ENCODE measurements at places on chromosomes 11 and 22. TPM values are rescaled to one million over a fixed set of nuclear protein-coding genes. Genes with fewer than 3 reads are reported as not detected.

DNA sequence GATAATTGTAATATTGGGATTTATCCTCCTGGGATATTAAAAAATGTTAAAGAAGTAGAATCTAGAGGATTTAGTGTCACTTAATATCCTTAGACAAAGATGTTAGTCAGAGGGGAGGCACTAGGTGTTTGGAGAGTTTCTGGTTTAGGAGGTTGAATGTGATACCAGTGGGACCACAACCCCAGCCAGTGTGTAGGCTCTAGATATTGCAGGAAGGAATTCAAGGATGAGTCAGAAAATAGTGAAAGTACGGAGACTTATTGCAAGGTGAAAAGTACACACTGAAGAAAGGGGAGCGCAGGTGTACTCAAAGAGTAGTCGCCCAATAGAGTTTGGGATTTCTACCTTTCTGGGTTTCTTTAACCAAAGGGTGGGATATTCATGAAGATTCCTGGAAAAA lies 5.7 kb upstream of the TMEM41B start:
- no peak for DNase-seq
- peaks cover 27% of the 10 kb centered on the region for H3K27me3 ChIP-seq
- H3K36me3 ChIP-seq = peaks cover 2% of the 10 kb centered on the region
- H3K27ac ChIP-seq = no peak overlapping the region
- H3K4me3 ChIP-seq = no peak overlapping the region

- no peaks in the 10 kb centered on the region for H3K27me3 ChIP-seq
- no peaks in the 10 kb centered on the region for H3K36me3 ChIP-seq
- no peaks in the 10 kb centered on the region for H3K4me1 ChIP-seq
- H3K27ac ChIP-seq = no peak overlapping the region
- DNase-seq = no peak
These were observed 164.0 kb upstream of the PDGFD start for GRCh38 chr11:104327861-104328511.

GRCh38 chr11:75896843-75897419 lies 81.9 kb downstream of the UVRAG start:
- peaks cover 3% of the 10 kb centered on the region for H3K36me3 ChIP-seq
- no peaks in the 10 kb centered on the region for H3K27me3 ChIP-seq
- DNase-seq = no peak

GRCh38 chr22:40002935-40003715 lies 8.4 kb downstream of the FAM83F start:
- no peak for DNase-seq
- H3K27me3 ChIP-seq = peaks cover 22% of the 10 kb centered on the region
- H3K36me3 ChIP-seq = no peaks in the 10 kb centered on the region
- no peak overlapping the region for H3K4me3 ChIP-seq

DNA sequence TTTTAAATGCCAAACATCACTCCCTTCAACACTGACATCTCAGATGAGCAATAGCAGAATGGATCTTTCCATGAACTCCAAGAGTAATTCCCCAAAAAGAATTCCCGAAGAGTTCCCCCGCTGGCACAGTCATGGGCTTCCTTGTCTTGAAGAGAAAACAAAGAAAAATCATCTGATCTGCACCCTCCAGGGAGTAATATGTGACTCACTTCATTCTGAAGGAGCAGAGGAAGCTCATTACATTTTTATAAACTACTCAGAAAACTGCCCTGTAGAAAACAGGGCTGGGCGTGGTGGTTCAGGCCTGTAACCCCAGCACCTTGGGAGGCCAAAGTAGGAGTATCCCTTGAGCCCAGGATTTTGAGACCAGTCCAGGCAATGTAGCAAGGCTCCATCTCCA lies 35.7 kb downstream of the CELSR1 start:
- peaks cover 8% of the 10 kb centered on the region for H3K4me1 ChIP-seq
- no peak overlapping the region for H3K27ac ChIP-seq
- no peak for DNase-seq
- no peak overlapping the region for H3K4me3 ChIP-seq
- peaks cover 30% of the 10 kb centered on the region for H3K27me3 ChIP-seq
- H3K36me3 ChIP-seq = no peaks in the 10 kb centered on the region

- no peak for DNase-seq
- H3K36me3 ChIP-seq = peaks cover 31% of the 10 kb centered on the region
- H3K4me1 ChIP-seq = peaks cover 17% of the 10 kb centered on the region
- H3K27me3 ChIP-seq = no peaks in the 10 kb centered on the region
These were observed 69.4 kb downstream of the DDX10 start for GRCh38 chr11:108734283-108734682.

DNA sequence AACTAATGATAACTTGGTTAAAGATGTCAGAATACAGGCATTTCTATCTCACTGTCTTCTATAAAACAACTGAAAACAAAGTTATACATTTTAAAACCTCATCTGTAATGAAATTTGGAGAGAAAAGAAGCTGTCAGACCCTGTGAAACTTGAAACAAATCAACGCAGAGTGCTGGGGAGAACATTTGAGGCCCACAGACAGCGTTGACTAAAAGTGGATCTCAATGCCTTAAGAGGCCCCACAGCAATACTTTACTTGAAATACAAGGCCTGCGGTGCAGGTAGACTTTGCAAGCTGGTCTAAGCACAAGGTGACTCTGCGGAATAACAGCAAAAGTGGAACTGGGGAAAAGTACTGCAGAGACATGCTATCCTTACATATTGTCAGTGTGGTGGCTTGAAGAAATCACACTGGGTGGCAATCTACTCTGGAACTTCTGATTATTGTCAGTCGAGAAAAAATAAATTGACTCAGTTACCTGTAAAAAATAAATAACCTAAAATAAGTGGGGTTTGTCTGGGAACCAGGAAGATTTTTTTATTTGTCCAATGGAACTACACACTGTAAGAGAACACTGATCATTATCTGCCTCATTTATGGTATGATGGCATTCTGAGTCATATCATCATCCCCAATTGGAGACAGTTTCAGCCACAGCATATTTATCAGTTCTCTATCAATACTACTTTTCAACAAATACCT lies 138.9 kb downstream of the LUZP2 start:
- H3K27me3 ChIP-seq = no peaks in the 10 kb centered on the region
- no peaks in the 10 kb centered on the region for H3K4me1 ChIP-seq
- H3K36me3 ChIP-seq = no peaks in the 10 kb centered on the region
- DNase-seq = no peak
- no peak overlapping the region for H3K4me3 ChIP-seq

- no peaks in the 10 kb centered on the region for H3K4me1 ChIP-seq
- no peak overlapping the region for H3K27ac ChIP-seq
- H3K4me3 ChIP-seq = no peak overlapping the region
- DNase-seq = no peak
- H3K27me3 ChIP-seq = no peaks in the 10 kb centered on the region
These were observed 157.3 kb upstream of the BDNF start for GRCh38 chr11:27857588-27857987.

GRCh38 chr11:114280696-114281095 lies 15.5 kb upstream of the NNMT start:
- no peak overlapping the region for H3K27ac ChIP-seq
- no peak overlapping the region for H3K4me3 ChIP-seq
- H3K27me3 ChIP-seq = no peaks in the 10 kb centered on the region
- no peak for DNase-seq

- H3K36me3 ChIP-seq = no peaks in the 10 kb centered on the region
- no peak overlapping the region for H3K27ac ChIP-seq
- peaks cover 19% of the 10 kb centered on the region for H3K27me3 ChIP-seq
- no peak overlapping the region for H3K4me3 ChIP-seq
- H3K4me1 ChIP-seq = no peaks in the 10 kb centered on the region
- DNase-seq = no peak
These were observed 1.4 kb downstream of the HTR3B start for GRCh38 chr11:113906038-113906437.

GRCh38 chr22:35498026-35498800 lies 42.4 kb upstream of the RASD2 start:
- H3K4me1 ChIP-seq = no peaks in the 10 kb centered on the region
- no peak for DNase-seq
- no peaks in the 10 kb centered on the region for H3K36me3 ChIP-seq

DNA sequence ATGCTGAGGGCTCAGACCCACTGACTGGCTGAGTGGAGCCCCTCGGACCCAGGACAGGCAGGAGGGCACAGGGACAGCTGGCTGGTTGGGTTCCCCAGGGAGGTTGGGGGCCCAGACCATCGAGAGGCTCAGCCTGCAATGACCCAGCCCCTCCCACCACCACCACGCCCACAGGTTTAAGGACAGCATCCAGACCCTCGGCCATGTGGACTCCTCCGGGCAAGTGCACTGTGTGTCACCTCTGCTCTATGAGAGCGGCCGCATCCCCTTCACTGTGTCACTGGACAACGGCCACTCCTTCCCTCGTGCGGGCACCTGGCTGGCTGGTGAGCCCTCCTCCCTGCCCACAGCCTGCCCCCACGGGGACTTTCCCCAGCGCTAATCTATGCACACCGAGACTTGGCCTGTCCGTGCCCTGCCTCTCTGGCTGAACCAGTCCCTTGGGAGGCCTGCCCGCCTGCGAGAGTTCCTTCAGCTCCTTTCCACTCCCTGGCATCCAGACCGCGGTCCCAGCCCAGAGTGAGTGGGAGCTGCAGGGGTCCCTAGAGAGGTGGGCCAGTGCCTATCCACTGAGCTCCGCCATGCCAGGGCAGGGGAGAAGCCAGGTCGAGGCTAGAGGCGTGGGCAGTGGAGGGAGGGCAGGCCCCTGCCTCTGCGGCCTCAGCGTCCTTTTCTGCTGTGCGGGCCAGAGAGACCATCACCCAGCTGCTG lies 2.2 kb downstream of the SUSD2 start:
- no peak for DNase-seq
- H3K36me3 ChIP-seq = no peaks in the 10 kb centered on the region
- H3K4me3 ChIP-seq = no peak overlapping the region
- H3K27me3 ChIP-seq = no peaks in the 10 kb centered on the region

- H3K36me3 ChIP-seq = no peaks in the 10 kb centered on the region
- peak; percentile 77 for DNase-seq
- no peak overlapping the region for H3K4me3 ChIP-seq
- H3K27ac ChIP-seq = no peak overlapping the region
- peaks cover 4% of the 10 kb centered on the region for H3K27me3 ChIP-seq
These were observed 42.1 kb upstream of the ISX start for GRCh38 chr22:35023692-35024363.

DNA sequence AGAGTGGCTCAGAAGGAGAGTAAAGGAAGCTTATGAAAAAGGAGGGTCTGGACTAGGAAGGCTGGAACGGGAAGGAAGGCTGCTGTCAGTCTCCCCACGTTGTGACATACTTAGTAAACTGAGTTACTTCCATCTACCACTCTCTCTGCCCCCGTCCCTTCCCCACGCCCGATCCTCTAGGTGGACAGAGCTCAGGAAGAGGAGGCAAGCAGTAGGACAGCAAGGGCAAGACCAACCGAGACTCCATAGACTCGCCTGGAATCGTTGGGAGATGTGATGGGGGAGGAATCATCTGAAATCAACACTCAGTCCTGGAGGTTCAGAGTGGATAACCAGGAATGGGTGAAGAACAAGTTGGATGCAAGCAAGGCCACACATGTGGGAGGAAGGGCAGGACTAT lies 240.7 kb downstream of the BUD13 start:
- no peak overlapping the region for H3K4me3 ChIP-seq
- H3K4me1 ChIP-seq = no peaks in the 10 kb centered on the region
- no peaks in the 10 kb centered on the region for H3K36me3 ChIP-seq
- no peak for DNase-seq
- peaks cover 11% of the 10 kb centered on the region for H3K27me3 ChIP-seq

DNA sequence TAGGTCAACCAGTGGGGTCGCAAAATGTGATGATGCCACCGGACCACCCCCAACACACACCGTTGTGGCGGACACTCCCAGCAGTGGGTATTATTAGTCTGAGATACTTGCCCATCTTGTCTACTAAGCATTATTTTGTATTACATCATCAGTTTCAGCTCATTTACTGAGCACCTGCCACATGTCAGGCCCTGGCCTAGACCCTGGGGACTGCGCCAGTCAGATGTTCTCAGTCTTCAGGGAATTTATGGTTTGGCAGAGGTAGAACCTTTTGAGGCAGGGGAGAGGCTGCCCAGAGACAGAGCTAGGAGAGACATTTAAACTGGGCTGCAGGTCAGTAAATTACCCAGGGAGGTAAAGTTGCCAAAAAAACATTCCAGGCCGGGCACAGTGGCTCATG lies 43.1 kb upstream of the GCAT start:
- H3K4me3 ChIP-seq = no peak overlapping the region
- peaks cover 2% of the 10 kb centered on the region for H3K4me1 ChIP-seq
- DNase-seq = no peak
- H3K27me3 ChIP-seq = no peaks in the 10 kb centered on the region
- H3K36me3 ChIP-seq = peaks cover 6% of the 10 kb centered on the region

DNA sequence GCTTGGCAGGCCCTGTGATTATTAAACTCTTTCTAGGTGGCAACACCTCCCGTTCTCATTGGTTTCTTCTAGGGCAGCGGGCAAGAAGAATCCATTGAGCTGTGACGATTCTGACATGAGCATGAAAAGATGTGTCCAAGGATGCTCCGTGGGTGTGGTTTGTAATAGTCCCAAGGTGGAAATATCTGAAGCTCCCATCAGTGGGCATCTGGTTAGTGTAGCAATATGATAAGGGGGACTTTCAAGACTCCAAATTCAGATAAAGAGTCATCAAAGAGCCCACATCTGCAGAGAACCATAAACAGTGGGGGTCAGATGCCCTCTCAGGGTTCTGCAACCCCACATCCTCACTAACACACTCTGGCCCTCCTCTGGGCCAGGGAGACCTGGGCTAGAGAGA lies 42.6 kb downstream of the TST start:
- H3K4me3 ChIP-seq = no peak overlapping the region
- H3K27ac ChIP-seq = no peak overlapping the region
- peaks cover 16% of the 10 kb centered on the region for H3K27me3 ChIP-seq
- no peaks in the 10 kb centered on the region for H3K36me3 ChIP-seq
- peaks cover 10% of the 10 kb centered on the region for H3K4me1 ChIP-seq
- no peak for DNase-seq

DNA sequence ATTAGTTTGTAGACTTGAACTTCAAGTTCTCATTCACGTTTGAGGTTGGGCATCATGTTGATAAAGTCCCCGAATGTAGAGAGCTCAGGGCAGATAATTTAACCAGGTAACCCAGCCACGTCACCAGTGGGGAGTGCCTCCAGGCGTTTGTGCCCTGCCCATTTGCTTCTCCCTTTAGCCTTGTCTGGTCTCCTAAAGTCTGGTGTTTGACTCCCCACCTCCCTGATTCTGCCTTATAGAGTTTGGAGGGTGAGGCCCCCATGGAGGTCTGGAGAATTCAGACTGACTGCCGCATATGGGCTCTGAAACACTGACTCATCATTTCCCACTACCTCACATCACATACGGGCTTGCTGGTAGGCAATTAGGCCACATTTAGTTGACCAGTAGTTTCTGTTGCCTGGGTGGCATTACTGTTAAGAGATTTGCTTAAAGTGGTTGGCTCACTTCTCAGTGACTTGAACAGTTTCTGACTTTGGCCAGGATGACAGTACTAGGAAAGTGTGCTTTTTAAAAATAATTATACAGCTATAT lies 99.3 kb upstream of the GAL start:
- peaks cover 11% of the 10 kb centered on the region for H3K4me1 ChIP-seq
- no peak for DNase-seq
- H3K27me3 ChIP-seq = no peaks in the 10 kb centered on the region

The OOSP4A gene
- not detected for total RNA-seq

The OR8D1 gene
- not detected for total RNA-seq

The OTOG gene
- not detected for total RNA-seq

The MS4A4E gene
- total RNA-seq = not detected

The SYT9 gene
- not detected for total RNA-seq

The HMOX1 gene
- 5.2 TPM for total RNA-seq

The MAPK8IP2 gene
- 0.28 TPM for total RNA-seq

The FOLH1 gene
- total RNA-seq = not detected

The FLRT1 gene
- total RNA-seq = not detected

The HSPB2 gene
- total RNA-seq = 0.23 TPM

Measured in activated naive CD8-positive, alpha-beta T cell treated with anti-CD3 and anti-CD28 coated beads, Interleukin-2, amount 10 ng/mL, durations not matched to agents 7 days and 5 days (primary cell).